ENCODE measurements at places on chromosomes 16 and 17.

DNA sequence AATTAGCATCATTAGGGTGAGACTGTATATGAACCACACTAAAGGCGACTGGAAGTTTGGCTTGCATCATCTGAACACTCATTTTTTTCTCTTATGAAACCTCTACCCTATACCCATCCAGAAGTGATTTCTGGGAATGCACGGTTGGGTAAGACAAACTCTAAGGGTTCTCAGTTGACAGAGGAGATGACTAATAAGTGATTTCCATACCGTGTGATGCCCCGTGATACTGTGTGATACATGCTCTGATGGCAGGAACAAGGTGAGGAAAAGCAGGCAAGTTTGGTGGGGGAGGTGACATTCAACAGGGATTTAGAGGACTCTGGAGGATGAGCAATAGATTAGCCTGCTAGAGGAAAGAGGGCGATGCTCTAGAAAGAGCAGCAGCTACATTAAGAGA lies 156.4 kb upstream of the CCL2 start:
- DNase-seq, result no peak

GRCh38 chr17:74778960-74779359 lies 2.8 kb upstream of the NAT9 start:
- DNase-seq, result no peak

GRCh38 chr17:58641887-58642311 lies 49.9 kb downstream of the TEX14 start:
- no peak for DNase-seq

GRCh38 chr17:77889135-77889505 lies 69.4 kb upstream of the TNRC6C start:
- no peak for DNase-seq

- DNase-seq, result no peak
These were observed 21.0 kb upstream of the FZD2 start for GRCh38 chr17:44536090-44536953.

- no peak for DNase-seq
These were observed 80.3 kb downstream of the PARN start for GRCh38 chr16:14549789-14550153.

DNA sequence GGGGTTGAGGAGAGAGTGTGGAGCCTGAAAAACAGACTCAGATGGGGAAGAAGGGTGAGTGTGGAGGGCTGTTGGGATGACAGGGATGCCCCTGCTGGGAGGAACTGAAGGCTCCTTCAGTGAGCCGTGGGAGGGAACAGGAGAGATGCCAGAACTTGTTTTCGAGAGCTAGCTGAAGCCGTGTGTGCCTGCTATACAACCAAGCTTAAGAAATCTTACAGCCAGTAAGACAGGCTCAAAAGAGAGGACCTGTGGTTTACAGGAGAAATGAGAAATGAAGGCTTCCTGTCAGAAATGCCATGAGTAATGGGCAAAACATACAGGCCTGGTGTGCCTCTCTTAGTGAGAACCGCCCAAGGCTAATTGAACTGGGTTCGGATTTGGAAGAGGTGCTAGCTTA lies 99.6 kb downstream of the SPACA3 start:
- no peak for DNase-seq
